Stimulated activated CD4-positive, alpha-beta T cell treated with anti-CD3 and anti-CD28 coated beads, TNF-alpha, amount 100 ng/mL, for 4 hours (primary cell): ENCODE measurements at places on chromosomes 5 and 9.

GRCh38 chr5:67724412-67725135 lies 491.0 kb upstream of the PIK3R1 start:
- DNase-seq = no peak

- DNase-seq = no peak
Observed at GRCh38 chr9:77773381-77773780, 125.3 kb upstream of the GNA14 start.

GRCh38 chr9:134687556-134687955 lies 46.0 kb downstream of the COL5A1 start:
- DNase-seq = no peak

DNA sequence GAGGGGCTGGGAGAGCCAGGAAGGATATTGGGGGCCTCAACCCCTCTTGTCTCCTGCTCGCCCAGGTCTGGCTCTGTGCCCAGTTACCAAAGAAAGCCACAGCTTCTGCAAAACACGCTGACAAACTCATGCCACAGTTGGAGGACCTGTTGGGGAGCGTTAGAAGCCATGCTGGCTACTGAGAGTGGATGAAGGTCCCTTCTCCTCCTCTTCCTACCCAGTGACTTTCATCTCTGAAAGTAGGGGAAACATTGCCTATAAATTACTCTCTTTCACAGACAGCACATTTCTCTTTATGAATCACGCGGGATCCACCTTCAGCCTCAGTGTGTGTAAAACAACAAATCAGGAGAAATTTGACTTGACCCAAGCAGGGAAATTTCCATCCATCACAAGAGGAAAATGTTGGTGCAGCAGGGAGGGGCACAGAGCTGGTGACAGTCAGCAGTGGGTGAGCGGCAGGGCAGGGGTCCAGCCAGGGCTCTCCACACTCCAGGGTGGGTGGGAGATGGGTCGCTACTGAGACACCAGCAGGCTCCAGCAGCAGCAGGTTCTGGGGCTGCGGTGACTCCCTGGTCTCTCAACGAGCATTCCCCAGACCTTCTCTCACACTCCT lies 181.9 kb downstream of the FGF18 start:
- DNase-seq = no peak

DNA sequence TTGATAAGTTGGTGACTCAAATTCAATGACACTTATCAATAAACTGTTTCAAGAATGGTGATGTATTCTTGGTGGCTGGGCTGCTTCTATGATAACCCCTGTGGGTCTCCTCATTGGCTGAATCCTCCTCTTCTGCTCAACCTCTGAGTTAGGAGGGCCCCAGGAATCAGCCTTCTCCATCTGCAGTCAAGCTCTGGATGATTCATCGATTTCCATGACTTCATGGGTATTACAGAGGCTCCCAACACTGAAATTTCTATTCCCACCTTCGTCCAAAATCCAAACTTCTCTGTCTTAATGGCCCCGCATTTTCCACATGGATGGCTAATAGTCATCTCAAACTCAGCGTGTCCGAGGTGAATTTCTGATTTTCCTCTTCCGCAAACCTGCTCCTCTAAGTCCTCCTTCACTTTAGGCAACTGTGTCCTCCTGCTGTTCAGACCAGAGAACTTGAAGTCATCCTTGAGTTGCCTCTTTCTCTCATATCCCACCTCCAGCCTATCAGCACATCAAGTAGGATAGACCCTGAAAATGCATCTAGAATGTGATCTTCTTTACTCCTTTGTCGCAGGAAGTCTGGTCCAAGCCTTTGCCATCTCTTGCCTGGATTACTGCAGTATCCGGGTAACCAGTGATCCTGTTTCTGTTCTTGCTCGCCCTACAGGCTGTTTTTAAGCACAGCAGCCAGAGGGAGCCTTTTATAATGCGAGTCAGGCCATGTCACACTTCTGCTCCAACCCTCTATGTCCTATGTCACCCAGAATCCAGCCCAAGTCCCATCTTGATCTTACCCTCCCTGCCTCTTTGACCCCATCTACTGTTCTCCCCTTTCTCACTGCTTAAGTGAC lies 41.4 kb upstream of the IL7R start:
- DNase-seq = no peak
